ENCODE measurements at places on chromosomes 12 and 14.

- DNase-seq = no peak
Observed at GRCh38 chr12:19962192-19962591, 406.1 kb upstream of the PDE3A start.

DNA sequence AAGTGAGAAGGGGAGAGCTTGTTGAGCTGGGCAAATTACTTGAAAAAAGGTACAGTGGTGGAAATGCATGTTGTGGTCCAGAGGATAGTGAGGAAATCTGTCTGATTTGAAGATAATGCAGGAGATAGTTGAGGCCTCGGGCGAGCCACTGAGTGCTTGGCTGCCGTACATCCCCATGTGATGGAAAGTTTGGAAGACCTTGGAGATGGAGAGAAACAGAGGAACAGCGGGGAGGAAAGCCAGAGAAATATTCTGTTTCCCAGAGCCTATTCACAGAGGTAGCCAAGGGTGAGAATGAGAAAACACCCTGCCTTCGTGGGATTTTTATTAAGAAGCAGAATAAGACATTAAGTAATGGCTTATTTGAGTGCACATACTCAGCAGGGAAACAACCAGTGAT lies 498.2 kb downstream of the BCL11B start:
- no peak for DNase-seq

DNA sequence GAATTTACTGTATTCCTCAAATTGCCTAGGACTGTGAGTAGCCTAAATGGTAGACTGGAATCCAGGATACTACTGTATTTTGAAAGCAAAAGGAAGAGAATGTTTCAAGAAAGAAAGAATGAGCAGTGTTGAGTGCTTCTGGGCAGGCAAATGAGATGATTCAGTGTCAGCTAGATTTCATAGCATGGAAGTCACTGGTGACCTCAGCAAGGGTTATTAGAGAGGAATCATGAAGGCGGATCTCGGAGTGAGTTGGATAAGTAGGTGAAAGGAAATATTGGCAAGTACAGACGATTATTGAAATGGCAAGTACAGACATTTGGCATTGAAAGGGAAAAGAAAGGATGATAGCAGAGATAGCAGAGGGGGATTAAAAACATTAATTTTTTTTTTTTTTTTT lies 27.1 kb downstream of the VRK1 start:
- DNase-seq = peak; percentile 69

DNA sequence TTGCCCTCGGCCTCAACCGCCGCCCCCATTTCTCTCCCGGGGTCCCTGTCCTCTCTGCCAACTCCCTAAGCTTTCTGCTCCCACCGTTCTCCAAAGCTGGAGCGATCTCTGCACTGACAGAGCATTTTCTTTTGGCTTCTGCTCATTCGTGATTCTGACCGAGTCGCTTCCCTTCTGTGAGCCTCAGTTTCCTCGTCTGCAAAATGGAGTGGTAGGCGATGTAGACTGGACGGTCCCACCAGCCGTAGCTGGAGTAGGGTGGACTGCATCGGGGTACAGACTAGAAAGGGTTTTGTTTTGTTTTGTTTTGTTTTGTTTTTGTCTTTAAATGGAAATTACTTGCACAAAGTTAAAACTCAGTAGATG lies 2.4 kb downstream of the VSX2 start:
- DNase-seq = no peak

DNA sequence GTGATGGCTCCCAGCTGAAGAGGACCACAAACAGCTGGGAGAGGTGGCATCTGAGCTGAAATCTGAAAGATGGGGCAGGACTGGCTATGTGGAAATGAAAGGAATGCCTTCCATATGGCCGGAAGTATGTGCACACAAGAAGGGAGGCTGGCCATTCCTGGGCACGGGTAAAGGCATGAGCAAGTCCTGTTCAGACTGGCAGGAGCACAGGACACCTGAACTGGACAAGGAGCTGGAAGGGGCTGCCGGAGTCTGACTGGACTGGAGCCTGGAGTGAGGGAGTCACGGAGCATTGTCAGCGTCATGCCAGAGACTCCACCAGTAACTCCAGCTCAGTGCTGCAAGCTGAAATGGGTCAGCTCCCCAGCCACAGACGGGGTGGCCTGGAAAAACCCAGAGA lies 11.9 kb upstream of the TC2N start:
- peak; percentile 75 for DNase-seq

DNA sequence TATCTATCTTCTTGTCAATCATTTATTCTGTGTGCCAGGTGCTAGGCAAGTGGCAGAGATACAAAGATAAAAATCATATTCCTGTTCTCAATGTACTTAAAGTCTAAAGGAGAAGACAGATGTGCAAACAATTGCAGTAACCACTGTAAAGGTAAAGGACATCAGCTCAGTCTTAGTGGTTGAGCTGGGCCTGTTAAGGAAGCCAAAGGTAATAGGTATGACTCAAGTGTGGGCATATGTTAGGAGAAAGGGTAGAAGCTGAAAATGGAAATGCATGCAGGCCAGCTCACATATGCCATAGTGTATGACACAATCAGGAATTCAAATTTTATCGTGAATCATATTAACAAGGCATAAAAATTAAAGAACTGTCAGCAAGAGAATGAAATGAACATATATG lies 49.8 kb downstream of the FAR2 start:
- DNase-seq = no peak

DNA sequence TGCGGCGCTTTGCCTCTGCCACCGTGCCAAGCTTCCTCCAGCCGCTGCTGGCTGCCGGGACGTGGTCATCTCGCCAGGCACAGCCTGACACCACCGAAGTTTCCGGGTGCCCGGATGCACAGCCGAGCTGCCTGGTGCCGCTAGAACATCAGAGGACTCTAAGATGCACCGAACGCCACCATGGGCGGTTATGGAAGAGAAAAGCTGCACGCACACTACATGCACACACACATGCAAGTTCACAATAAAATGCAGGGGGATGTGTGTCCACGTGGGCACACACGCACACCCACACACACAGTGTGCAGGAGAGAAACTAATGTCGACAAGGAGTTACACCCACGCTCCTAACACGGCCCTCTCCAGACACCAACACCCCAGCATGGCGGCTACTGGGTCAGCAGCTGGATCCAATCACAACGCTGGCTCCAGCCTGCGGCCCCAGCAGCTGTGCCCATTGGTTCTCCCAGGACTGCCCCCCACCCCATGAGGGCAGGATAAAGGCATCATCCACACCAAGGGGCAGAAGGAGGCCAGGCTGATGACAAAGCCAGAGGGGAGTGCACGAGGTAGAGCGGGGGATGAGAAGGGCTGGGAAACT lies 82.7 kb downstream of the BCL11B start:
- DNase-seq = no peak

DNA sequence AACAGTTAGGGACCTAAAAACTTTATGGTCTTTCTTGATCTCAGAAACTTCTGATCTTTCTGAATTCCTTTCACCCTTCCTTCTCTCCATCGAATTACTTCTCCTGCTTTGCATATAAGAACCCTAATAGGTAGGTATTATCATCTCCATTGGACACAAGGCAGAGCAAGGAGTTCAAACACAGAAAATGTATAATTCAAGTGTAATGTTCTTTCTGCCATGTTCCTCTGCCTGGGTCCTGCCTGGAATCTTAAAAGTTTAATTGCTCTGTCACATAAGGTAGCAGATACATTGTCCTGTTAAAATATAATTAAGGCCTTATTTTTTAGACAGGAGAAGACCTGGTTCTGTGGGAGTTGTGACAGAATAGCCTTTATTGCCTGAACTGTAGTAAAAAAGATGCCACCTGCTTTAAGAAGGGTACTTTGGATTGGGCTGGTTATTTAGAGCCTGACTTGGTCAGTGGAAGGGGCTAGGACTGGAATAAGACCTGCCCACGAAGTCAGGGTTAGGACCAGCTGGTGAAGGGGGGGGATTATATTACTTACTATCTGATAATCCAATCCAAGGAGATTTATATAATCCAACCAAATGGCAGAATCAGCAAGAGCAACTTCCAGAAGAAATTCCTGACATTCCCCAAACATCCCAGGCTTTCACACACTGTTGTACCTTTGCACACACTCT lies 10.4 kb downstream of the G2E3 start:
- no peak for DNase-seq

- no peak for DNase-seq
Observed at GRCh38 chr12:6458281-6459003, 6.6 kb downstream of the TAPBPL start.

- no peak for DNase-seq
Observed at GRCh38 chr12:24993793-24994192, 44.9 kb upstream of the BCAT1 start.

- no peak for DNase-seq
Observed at GRCh38 chr12:106022568-106023012, 116.2 kb downstream of the NUAK1 start.

DNA sequence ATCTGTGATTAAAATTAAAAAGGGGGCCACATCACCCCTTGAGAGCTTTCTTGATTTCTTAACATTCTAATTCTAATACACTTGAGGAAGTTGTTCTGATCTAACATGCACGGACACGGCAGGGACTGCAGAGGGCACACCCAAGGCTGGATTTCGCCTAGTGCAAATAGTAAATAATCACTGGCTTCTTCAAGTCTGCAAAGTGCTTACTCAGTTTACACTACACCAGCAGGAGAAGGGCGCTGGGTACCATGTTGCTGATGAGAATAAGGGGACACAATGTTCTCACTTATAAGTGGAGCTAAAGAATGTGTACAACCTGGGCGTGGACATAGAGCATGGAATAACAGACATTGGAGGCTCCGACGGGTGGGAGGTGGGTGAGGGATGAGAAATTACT lies 34.2 kb downstream of the TBX5 start:
- no peak for DNase-seq

GRCh38 chr12:127271776-127272175 lies 995.2 kb upstream of the TMEM132C start:
- DNase-seq = no peak

- DNase-seq = peak; percentile 46
Observed at GRCh38 chr14:71620401-71620800, 311.8 kb upstream of the RGS6 start.

- DNase-seq = no peak
Observed at GRCh38 chr14:100309028-100309737, 2.9 kb upstream of the SLC25A29 start.

DNA sequence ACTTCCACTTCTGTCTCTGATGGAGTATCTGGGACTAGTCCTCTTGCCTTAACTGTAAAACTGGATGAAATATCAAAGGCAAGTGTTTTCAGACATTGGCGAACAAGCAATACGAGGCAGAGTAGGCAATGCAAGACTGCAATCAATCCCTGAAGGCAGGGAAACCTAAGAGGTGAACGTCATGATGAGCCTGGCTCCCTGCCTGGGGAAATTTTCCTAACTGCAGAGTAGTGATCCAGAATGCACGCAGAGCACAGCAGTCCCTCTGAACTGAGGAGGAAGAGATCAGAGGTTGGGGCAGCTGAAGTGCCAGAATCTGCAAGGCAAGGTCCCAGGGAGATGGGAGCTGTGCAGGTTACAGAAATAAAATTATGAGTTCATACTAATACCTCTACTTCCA lies 18.5 kb downstream of the BHLHE41 start:
- no peak for DNase-seq

- no peak for DNase-seq
Observed at GRCh38 chr14:33218026-33218425, 279.3 kb downstream of the NPAS3 start.

GRCh38 chr14:59510001-59510400 lies 25.7 kb downstream of the JKAMP start:
- DNase-seq = no peak

GRCh38 chr12:45203767-45204166 lies 12.1 kb upstream of the ANO6 start:
- no peak for DNase-seq

GRCh38 chr14:89041257-89041582 lies 216.8 kb downstream of the TTC8 start:
- peak; percentile 59 for DNase-seq

- no peak for DNase-seq
Observed at GRCh38 chr12:131803961-131804521, 24.2 kb upstream of the MMP17 start.

DNA sequence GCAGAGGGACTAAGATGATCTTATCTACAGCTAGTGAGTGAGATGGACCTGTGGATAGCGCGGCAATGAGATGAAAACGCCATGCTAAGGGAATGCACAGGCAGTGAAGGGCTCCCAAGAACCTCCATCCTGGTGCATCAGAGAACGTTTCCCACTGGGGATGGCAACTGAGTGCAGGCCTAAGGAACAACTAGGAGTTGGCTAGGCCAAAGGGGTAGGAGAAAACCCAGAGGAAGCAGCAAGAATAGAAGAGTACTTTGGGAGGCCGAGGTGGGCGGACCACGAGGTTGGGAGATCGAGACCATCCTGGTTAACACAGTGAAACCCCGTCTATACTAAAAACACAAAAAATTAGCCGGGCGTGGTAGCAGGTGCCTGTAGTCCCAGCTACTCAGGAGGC lies 24.6 kb upstream of the BATF start:
- no peak for DNase-seq

DNA sequence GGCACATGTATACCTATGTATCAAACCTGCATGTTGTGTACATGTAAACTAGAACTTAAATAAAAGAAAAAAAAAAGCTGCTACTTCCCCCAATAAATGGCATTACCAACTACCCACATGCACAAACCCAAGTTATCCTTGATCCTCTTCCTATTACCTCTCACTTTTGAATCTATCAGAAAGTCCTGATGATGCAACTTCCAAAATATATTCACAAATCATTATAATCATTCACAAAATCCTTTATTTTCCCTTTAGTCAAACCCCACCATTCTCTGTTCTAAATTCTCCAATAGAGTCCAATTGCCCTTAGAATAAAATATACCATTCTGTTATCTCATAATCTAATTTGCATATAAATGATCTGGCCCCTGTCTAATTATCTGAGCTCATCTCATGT lies 92.0 kb downstream of the PLEKHG7 start:
- DNase-seq = no peak

GRCh38 chr12:66929121-66929520 lies 250.2 kb upstream of the GRIP1 start:
- DNase-seq = no peak

- peak; percentile 2 for DNase-seq
Observed at GRCh38 chr12:119836781-119837180, 40.3 kb downstream of the CIT start.

- no peak for DNase-seq
Observed at GRCh38 chr12:120666571-120667390, 20.2 kb upstream of the MLEC start.

GRCh38 chr12:47896022-47896421 lies 8.8 kb downstream of the VDR start:
- DNase-seq = no peak

DNA sequence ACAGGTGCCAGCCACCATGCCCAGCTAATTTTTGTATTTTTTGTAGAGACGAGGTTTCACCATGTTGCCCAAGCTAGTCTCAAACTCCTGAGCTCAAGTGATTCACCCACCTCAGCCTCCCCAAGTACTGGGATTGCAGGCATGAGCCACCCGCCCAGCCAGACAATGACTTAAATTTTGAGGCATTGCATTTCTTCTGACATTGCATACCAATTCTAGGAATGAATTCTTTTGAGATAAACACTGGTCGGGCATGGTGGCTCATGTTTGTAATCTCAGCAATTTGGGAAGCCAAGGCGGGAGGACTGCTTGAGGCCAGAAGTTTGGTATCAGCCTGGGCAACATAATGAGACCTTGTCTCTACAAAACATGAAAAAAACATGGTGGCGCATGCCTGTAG lies 2.5 kb upstream of the CELA1 start:
- peak; percentile 35 for DNase-seq
